ENCODE measurements at places on chromosomes 1 and 21.
A peak's percentile ranks its signal among the peaks of the same experiment; 100 is the strongest.

- DNase-seq, result no peak
Measured at GRCh38 chr1:80517062-80517461, 1283.7 kb upstream of the ADGRL2 start.

- DNase-seq, result no peak
Measured at GRCh38 chr21:45250914-45251634, 36.6 kb downstream of the POFUT2 start.

- DNase-seq, result no peak
Measured at GRCh38 chr1:229138058-229138457, 132.9 kb upstream of the RAB4A start.

- DNase-seq, result no peak
Measured at GRCh38 chr1:44062656-44063179, 31.5 kb upstream of the SLC6A9 start.

DNA sequence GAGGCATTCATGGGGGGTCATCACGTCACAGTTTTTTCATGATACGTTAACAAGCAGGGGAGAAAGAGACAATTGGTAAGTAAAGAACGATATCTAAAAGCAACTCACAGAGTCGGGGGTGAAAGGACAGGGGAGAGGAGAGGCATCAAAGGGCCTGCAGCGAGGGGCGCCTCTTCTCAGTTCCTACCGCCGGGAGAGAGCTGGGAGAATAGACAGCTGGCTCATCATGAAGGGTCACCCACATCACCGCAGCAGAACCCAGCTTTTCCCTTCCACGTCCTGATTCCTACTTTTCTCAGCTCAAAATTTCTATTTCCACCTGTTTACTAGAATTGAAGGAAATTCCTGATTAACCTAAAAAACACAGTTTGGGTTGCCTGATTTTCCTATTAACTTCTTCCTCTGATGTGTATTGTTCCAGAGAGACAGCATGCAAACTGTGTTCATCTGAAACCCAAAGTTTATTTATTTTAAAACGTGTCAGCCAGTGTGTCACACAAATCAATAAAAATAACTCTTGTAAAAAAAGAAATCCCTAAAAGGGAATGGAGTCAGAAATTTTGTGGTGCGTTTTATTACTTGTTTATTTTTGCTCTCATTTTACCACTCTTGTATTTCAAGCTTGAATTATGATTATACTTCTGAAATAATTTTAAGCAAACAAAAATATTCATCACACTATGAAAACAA, 75.4 kb downstream of the SLC25A24 start:
- DNase-seq, result no peak

DNA sequence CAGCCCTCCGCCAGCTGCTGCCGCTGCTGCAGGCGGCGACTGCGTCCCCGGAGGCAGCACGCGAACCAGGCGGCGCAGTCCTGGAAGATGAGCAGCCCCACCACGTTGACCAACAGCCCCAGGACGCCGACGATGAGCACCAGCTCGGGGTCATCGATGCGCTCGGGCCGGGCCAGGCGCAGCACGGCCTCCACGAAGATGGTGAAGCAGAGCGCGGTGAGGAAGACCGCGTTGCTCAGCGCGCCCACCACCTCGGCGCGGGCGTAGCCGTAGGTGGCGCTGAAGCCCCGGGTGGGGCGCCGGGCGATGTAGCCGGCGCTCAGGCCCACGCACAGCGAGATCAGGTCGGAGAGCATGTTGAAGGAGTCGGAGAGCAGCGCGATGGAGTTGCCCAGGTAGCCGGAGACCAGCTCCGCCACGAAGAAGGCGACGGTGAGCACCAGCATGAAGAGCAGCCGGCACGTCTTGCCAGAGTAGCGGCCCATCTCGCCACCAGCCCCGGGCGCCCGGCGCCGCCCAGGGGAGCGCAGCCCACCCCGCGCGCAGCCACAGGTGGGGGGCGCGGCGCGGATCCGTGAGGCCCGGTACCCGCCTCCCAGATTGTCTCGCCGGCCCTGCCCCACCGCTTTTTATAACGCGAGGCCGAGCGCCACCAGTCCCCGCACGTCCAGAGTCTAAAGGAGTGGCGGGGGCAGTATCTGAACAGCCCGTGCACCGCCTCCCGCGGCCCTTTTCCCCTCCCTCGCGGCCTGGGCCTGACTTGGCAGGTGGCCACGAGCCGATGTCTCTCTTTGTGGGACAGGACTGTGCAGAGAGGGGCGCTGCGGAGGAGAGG, at the start of gene SLC30A10:
SLC30A10 (minus strand) TSS at position 602 of the 835 bp plus-strand sequence; CDS start at position 485, 117 bp downstream.
- no peak for DNase-seq

GRCh38 chr1:154983776-154984466, 777 bp downstream of the FLAD1 start:
- DNase-seq, result no peak

DNA sequence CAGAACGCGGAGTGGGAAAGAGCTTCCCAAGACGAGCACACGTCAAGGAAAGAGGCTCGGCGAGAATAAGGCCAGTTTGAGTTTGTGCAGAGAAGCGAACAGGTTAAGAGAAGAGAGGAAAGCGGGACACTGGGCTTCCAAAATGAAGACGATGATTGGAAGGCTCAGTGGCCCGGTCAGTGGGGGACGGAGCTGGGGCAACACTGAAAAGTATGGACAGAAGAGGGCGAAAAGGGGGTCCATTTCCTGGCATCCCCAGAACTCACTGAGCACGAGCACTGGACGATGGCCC, 258 bp downstream of the CCT3 start:
- no peak for DNase-seq

DNA sequence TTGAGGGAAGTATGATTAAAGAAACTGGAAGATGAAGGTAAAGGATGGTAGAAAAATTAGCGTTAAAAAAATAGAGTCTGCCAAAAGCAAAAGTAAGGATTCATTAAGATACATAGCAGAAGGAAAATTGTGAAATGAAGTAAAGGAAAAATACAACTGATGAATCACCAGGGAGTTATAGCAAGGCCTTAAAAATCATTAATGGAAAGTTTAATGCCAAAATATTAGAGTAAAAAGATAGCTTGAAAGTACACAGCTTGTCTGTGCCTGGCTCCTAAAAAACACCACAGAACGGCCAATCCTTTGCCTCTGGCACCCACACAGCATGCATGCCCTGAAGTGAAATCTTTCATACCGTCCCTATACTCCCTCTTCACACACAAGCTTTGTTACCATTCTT, 66.9 kb upstream of the APOBEC4 start:
- no peak for DNase-seq

DNA sequence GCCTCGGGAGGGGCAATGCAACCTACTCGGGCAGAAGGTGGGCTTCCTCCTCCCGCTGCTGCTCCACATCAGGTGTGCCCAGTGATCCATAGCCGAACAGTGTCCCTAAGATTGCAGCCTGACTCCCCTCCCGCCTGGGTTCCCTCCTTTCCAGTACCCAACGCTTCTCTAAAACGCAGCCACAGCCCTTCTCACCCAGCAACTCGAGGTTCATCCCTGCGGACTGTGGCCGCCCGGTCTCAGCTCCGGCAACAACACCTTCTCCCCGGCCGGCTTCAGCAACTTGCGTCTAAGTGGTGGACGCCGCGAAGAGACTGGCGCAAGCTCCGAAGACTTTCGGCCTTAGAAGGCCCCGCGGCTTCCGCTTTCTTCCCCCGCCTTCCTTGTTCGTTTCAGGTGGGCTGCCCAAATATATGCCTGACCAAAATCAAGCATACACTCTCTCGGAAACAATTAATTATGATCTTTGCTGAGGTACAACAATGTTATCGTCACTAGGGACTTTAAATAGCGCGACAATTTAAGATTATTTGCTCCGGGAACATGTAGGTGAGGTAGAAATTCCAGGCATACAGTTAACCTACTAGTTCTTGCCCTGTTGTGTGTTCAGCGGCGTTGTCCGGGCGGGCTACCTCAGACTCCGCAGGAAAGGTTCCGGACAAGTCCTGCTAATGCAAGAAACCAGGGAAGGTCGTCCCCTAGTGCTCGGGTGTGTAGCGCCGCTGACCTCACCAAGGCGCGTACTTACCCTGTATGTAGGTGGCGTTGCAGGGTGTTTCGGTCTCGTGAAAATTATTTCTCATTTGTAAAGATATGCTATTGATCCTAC, at the start of gene RBBP5:
RBBP5 (minus strand) TSS at position 319 of the 829 bp plus-strand sequence; CDS start at position 214, 105 bp downstream.
- peak; percentile 96 for DNase-seq

- DNase-seq, result no peak
Measured at GRCh38 chr1:112507921-112508277, 866 bp upstream of the WNT2B start.

DNA sequence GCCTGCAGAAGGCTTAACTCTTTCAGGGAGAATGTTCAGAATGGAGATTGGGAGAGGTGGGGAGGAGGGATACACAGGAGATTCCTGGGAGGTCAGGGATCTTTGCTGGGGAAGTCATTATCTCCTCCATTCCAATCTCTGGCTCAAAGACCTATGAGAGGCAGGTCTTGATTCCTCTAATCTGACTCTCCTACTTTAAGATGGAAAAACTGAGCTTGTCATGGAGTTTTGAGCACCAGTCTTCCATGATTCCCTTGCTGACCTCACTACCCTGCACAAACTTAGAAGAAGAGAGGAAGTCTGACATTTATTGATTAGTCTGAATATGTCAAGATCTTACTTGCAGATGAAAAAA, 41.5 kb upstream of the SYNC start:
- no peak for DNase-seq

DNA sequence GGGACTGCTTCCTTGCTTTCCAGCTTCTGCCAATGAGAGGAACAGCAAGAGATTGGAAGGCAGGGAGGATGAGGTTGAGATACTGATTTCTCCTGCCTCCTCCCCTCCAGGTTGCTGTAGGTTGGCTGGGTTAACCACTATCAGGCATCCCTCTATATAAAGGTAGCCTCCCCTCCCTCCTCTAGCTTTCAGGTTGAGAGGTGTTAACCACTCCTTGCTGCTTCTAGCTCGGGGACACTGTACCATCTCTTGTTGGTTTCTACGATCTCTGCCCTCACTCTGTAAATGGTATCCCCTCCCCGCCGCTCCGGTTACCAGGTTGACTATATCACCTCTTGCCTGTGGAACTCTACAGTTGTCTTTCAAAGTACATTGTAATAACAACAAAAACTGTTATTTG, 16.7 kb downstream of the LPAR3 start:
- peak; percentile 47 for DNase-seq

DNA sequence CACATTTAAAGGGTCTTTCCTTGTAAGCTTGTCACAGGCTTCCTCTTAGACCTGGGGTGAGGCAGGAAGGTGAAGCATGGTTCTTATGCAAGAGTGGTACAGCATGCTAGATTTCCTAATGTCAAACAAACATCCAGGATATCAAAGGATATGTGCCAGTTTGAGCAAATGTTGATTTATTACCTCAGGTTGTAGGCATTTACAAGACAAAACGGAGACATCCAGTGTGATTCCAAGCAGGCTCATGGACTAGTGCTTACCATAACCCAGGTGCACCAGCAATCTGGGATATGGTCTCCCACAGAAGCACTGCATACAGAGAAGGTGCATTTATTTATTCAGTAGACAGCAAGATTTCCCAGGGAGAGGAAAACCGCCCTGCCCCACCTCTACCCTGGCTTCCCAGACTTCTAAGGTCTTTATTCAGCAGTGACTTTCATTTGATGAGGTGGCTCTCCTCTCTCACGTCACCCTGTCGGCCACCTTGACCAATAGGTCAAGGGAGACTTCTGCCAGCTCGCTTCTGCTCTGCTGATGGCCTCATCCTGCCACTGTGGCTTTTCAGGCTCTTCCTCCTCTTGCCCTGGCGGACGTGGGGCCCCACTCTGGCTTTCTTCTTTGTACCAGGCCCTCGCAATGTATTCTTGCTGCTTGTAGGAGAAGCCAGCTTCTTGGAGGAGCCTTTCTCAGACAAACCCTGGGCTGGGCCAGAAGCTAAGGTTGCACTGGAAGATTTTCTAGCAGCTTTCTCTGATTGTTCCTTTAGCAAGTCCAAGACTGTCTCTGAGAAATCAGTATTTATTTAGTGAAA, 25.6 kb downstream of the HHIPL2 start:
- DNase-seq, result no peak

- DNase-seq, result no peak
Measured at GRCh38 chr1:168498956-168499687, 44.7 kb downstream of the XCL2 start.

DNA sequence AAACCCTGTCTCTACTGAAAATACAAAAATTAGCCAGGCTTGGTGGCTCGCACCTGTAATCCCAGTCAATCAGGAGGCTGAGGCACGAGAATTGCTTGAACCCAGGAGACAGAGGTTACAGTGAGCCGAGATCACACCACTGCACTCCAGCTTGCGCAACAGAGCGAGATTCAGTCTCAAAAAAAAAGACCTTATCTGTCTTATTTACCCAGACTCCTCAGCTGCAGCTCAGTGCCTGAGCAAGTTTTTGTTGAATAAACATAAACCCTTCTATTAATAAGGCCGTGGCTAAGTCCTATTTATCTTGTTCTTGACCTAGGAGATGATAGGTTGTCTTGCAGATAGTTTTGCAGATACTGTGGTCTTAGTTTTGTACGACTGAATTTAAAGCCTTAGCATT, 136.4 kb upstream of the TMEM51 start:
- no peak for DNase-seq

DNA sequence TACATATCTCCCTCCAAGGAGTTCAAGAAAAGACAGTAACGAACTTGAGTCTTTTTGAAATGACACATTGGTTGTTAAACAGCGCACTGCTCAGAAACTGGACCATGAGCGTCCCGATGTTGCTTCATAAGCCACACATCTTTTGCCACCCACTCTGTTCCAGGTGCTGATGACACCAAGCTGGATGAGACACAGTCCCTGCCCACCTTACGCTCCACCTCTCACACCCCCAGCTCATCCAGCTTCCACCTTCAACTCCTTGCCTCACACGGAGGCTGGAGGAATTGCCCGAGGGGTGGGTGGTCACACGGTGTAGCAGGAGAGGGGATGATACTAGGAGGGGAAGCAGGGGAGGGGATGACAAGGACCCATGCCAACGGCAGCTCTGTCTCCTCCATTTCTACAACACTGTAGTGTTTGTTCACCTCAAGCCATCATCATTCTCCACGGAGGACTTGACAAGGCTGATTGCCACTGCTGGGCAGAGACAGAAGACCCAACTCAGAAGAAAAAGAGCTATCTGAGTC, 148.5 kb upstream of the TNR start:
- no peak for DNase-seq

DNA sequence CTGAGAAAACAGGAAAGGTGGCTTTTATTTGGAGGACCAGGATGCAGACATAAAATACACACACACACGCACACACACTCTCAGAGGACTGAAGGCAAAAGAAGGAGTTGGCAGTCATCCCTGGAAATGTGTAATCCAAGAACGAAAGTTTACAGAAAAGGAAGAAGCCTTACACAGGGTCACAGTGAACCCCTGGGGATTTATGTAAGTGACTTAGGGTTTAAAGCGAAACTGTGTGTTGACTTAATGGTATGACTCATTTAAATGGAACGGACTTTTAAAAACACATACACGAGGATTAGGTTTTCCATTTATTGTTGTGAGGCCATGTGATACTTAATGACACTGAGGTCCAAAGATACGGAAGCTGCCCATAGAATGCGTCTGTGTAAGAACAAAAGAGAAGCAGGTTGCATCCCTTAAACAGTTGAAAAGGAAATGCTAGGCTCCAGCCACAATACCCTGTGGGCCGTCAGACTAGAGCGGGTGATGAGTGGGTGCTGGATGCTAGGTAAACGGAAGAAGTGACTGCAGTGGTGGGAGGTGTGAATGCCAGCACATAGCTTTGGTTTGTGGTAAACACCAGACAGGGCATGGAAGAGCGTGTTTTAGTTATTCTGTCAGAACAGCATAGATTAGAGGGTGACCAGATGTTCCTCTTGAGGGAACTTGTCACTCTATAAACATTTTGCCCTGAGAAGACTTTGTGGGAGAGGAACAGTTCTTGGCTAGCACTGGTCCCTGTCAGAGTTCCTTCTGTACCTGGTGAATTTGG, 21.6 kb upstream of the BCL10 start:
- peak; percentile 62 for DNase-seq

- no peak for DNase-seq
Measured at GRCh38 chr1:3552176-3552575, 59.1 kb downstream of the MEGF6 start.

- no peak for DNase-seq
Measured at GRCh38 chr21:14988760-14989159, 76.0 kb downstream of the NRIP1 start.
